NCI-H2227 treated with DMSO at 0.1 percent for 48 hours (cell line): ENCODE measurements at places on chromosomes 7 and 10.

DNA sequence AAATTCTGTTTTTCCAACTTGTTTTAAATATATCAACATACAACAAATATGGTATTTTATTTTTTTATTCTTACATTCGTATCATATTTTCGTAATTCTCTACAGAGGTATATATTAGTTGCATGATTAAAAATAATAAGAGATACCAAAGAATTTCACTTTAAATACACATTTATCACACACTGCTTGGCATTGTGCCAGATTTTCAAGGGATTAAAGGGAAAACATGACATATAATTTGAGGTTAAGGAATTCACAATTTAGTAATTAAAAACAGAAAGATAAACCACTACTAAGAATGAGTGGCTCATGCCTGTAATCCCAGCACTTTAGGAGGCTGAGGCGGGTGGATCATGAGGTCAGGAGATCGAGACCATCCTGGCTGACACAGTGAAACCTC lies 484.7 kb upstream of the SORCS1 start:
- DNase-seq = no peak

GRCh38 chr10:68135922-68136792 lies 26.9 kb downstream of the MYPN start:
- DNase-seq = no peak

- no peak for DNase-seq
Measured at GRCh38 chr7:20241911-20242261, 24.7 kb upstream of the MACC1 start.

DNA sequence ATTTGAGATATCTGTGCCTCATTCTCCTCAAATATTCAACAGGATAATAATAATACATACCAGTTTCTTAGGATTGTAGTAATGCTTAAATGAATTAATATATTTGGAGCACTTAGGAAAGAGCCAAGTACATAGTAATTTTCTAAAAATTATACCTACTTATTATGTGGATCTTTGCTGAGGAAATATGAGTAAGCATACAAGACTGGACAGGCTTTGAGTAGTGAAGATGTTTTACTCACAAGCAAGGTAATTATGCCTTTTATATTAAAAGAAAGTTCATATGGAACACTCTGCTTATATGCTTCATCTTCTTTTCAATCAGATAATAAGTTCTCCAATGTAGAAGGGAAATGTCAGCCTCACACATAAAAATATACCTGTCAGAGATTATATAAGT lies 337.5 kb upstream of the KAT6B start:
- DNase-seq = no peak

DNA sequence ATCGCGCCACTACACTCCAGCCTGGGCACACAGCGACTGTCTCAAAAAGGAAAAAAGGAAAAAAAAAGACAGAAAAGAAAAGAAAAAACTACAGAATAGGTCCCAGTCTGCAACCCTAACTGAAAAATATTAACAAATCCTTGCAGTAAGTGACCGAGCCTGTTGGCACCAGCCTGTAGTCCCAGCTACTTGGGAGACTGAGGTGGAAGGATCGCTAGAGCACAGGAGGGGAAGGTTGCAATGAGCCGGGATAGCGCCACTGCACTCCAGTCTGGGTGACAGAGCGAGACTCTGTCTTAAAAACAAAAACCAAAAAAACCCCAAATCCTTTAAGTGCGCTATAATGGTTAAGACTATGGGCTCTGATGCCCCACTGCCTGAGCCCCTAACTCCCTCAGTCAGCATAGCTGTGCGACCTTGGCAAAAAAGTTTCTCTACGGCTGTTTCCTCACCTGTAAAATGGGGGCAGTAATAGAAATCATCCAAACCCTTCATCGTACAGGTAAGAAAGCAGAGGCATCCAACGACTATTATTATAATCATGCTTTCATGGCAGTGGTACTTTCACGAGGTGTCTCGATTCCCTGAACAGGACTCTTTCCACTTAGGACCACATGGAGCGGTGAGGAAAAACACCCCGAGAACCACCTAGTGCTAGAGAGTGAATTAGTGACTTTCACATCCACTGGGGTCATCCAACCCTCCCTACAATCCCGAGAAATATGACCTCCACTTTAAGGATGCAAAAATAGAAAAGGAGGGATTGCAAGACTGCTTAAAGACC lies 755 bp downstream of the TOMM7 start:
- DNase-seq = no peak

GRCh38 chr10:69416695-69417094 lies at the start of gene TACR2:
TACR2 (minus strand) TSS chr10:69416918; CDS start chr10:69416323, 595 bp downstream.
- DNase-seq = no peak
